Inflammatory macrophage treated with lipopolysaccharide for 1 hour (primary cell): ENCODE measurements at places on chromosomes 7 and 10.

- no peak for DNase-seq
These were observed 104.2 kb upstream of the EEPD1 start for GRCh38 chr7:36048902-36049240.

DNA sequence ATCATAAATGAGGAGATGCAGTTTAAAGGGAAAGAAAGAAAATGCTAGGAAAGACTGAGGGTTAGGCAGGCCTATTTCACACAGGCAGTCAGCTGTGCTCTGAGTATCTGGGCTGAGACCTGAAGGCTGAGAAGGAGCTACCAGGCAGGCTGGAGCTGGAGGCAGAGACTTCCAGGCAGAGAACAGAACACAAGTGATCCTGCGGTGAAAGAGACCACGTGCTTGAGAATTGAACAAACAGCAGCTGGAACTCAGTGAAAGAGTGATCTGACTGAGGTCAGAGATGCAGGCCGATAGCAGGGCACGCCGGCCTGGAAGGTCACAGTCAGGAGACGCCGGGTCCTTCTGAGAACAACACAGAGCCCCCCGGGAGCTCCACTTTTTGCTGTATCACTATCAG lies 147.8 kb downstream of the ADAM12 start:
- no peak for DNase-seq

DNA sequence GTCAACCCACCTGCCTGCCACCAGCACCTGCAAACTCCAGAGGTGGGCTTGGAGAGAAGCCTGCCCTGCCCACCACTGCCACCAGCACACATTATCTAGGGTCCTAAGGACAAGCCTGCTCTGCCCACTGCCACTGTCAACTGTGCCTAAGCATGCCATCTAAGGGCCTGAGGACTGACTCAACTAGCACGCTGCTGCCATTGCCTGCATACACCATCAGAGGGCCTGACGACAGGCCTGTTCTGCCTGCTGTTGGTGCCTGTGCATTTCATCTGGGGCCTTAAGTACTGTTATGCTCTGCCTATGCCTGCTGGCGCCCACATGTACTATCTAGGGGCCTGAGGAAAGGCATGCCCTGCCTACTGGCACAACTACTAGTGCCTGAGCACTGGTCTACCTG lies 27.0 kb upstream of the LRRD1 start:
- DNase-seq, result no peak

- no peak for DNase-seq
These were observed 23.2 kb upstream of the SDK1 start for GRCh38 chr7:3277604-3278572.

- no peak for DNase-seq
These were observed 70.9 kb upstream of the AMPH start for GRCh38 chr7:38702002-38702535.

DNA sequence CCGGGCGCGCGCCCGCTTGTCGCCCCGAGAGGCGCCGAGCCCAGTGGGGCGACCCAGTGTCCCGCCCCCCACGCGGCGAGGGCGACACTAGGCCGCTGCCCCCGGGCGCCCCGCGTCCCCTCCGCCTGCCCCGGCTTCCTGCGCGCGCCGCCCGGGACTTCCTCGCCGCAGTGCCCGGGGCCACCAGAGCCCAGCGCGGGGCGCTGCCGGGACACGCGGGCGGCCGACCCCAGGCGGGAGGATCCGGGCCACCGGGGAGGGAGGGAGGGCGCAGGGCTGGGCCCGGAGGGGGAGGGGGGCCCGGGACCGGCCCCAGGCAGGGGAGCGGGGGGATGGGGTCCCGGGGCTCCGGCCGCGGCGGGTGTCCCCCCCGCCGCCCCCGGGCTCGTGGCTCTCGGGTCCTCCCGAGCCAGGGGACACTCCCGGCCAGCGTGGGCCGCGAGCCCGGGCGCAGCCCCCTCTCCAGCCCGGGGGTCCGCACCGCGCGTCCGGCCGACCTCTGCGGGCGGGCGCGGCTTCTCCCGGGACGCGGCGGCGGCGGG lies 435 bp upstream of the PWWP2B start:
- peak; percentile 51 for DNase-seq

GRCh38 chr7:118214833-118215182 lies 9.7 kb upstream of the ANKRD7 start:
- DNase-seq, result no peak

DNA sequence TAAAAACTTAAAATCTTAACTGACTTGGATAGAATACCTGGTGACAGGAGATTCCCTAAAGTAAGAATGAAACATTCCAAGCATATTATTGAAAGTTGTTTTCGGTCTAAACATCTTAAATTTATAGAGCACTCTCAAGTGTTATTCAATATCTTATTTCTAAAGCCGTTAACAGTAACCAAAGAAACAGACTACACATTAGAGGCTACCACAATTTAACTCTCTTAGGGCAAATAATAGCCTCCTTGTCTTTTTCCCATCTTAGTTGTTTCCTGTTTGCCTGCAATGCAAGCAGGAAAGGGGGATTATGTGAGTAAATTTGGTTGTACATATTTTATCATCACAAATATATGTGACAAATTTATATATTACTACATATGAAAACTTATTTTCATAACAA lies 31.4 kb downstream of the NAPEPLD start:
- no peak for DNase-seq

DNA sequence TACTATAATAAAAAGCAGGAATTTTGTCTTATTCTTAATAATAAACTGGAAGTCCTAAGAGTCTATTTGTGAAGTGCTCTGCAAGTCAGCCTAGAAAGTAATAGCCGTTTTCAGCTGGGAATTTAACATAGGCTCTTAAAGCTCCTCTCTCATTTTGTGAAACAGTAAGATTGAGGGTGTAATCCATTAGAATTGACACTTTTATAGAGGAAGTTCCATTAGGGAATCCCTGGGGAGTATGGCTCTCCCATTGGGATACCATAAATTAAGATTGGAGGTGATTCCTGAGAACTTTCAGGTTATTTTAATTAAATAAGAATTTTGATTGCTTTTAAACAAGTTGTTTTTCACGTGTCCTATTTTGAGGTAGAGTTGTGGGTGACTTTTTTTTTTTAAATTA lies 68.0 kb downstream of the EXOC4 start:
- no peak for DNase-seq

DNA sequence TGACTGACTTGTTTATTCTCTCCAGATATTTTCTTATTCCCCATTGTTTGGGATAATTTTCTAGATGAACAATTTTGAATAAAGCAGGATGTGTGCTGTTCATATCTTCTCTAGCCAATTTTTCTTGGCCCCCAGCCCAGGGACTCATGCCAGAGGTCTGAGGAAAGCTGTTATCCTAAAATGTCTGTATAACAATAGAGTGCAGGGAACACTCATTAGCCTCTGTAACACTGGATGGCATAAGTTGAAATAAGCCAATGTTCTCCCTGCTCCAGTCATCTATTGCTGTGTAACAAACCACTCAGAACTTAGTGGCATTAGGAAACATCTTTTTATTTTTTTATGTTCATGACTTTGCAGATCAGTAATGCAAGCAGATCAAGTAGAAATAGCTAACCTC lies 121.7 kb upstream of the TRIM24 start:
- no peak for DNase-seq

DNA sequence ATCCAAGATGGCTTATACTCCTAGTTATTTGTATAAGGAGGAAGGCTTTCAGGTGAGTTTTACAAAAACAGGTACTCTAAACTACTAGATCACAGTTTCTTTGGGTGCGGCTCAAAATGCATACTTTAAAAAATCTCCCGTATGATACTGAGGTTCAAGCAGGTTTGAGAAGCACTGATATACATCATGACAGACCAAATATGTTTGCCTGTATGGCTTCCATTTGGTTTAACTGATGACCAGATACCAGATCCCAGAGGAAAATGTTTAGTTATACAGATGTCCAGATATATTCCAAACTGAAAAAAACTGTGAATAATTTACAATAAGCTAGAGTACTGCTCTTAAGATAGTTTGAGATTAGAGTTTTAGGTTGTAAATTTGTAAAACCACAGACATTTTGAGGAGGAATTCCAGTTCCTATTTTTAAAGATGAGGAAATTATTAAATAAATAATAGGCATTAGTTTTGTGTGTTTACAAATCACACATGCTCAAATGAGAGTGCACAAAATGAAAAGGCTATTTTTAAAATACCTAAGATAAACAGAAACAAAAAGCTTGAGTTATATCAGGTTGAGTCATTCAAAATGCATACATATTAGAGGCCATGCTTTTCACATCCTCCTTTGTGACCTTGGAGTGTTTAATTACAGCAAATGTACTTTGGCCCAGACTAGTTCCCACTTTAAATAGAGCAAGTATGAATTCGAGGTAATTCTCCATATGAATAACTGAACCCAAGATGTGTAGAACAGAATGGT lies 60.5 kb downstream of the SEMA3C start:
- no peak for DNase-seq

- DNase-seq, result no peak
These were observed 81.4 kb downstream of the ABCB5 start for GRCh38 chr7:20696803-20697333.

GRCh38 chr10:71666639-71667386 lies 52.8 kb downstream of the C10orf105 start:
- DNase-seq, result no peak

DNA sequence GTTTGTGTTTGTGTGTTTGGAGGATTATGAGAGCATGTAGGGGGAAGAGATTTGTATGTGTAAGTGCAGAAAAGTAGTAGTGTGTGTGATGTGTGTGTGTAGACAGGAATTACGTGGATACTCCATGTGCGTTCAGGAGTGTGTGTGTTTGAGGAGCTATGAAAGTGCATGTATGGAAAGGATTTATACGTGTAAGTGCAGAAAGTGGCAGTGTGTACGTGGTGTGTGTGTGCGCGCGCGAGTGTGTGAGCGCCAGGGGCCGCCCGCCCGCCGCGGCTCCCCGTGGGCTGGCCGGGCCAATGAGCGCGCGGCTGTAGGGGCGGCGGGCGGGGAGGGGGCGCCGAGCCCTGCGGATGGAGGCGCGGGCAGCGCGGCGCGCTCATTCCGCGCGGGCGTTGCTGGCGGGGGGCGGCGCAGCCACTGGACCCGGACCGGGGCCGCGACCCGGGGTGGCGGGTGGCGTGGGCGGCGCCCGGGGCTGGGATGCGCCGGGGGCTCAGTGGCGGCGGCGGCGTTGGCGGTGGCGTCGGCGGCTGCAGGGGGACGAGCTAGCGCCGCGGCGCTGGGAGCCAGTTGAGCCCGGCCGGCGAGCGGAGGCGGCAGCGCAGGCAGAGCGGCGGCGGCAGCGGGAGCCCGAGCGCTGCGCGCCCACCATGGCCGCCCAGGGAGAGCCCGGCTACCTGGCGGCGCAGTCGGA lies at the start of gene BICC1:
BICC1 (plus strand) TSS at position 382 of the 697 bp plus-strand sequence; CDS start at position 654, 272 bp downstream.
- no peak for DNase-seq

- DNase-seq, result no peak
These were observed 17.3 kb downstream of the GRID2IP start for GRCh38 chr7:6533893-6534495.

- no peak for DNase-seq
These were observed 97.5 kb upstream of the NPS start for GRCh38 chr10:127451628-127452027.

- no peak for DNase-seq
These were observed 188.7 kb downstream of the ZNF716 start for GRCh38 chr7:57638666-57639065.

DNA sequence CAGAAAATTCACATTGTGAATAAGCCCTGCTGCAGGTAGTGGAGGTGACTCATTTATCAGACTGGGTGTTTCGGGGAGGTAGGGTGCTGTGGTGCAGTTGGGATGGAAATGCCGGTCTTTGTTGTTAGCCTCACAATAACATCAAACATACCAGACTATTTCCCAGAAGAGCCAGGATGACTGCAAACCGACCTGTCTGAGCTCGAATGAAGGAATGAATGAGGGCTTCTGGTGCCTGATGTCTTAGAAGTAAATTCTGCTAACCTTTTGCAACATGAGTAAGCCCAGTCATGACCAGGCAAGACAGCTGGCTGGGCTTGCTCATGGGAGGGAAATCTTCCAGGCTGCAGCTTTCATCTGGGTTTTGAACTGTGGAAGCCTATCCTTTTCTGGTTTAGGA lies 2.4 kb upstream of the VDAC2 start:
- no peak for DNase-seq

DNA sequence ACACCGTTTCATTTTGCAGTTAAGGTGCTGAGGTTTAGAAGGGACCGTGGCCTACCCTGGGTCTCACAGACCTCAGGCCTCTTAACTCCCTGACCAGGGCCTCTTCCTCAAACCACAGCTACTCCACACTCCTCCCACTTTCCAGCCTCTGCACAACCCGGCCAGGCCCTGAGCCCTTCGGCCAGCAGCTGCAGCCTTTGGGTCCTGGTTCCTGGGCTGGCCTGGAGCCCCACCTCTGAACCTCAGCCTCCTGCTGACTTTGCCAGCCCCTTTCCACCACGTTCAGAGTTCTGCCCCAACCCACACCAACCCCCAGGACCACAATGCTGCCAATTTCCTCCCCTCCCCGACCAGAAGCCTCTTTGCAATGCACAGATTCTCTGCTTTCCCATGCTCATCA lies 84.1 kb downstream of the VOPP1 start:
- DNase-seq, result peak; percentile 19

DNA sequence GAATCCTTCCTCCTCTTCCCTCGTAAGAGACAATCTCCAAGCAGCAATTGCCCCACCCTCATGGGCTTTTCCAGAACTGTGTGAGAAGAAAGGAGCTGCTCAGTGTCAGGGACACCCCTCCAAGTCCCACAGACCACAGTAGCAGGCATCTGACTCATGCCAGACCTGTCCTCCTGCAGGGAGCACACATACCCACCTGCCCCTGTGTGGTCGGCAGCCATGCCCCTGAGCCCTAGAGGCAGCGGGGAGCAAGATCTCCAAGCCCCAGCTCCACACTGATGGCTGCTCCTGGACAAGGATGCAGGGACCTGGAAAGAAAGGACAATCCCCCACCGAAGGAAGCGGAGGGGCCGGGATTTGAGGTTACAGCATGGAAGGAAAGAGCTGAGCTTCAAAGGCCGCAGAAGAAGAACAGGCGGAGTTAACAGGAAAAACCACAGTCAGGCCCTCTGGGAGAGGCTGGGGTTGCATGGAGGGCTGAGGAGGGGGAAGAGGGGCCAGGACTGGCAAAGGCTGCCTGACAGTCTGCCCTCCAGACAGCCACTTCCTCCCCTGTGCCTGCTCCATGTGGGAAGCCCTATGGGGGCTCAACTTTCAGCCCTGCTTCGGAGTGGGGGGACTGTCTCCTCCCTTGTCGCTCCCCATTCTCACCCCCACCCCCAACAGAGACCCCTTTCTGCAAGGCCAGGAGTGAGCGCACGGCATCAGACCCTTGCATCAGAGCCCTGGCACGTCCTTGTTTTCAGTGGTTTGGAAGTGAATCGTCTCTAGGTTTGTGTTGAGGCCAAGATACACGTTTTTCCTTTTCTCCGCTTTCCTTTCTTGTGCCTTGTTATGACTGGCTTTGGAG lies 46.8 kb downstream of the ASB13 start:
- no peak for DNase-seq
